ENCODE measurements at places on chromosomes 1 and 21.

DNA sequence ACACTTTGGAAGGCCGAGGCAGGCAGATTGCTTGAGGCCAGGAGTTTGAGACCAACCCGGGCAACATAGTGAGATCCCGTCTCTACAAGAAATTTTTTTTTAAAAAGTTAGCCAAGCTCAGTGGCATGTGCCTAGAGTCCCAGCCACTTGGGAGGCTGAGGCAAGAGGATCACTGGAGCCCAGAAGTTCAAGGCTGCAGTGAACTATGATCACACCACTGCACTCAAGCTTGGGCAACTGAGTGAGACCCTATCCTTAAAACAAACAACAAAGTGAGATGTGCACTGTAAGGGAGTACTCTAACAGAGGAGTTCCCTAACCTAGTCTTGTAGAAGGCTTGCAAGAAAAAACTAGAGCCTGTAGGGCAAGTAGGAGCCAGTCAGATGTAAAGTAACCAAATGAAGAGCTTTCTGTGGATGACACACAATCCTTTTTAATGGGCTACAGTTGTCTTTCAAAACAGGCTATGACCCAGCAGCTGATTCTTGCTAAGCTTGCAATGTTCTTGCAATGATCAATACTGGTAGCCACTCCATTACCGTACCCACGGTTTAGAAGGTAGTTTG, 38.0 kb upstream of the SRP9 start:
- DNase-seq: no peak

GRCh38 chr1:2821966-2822620, 20.6 kb upstream of the TTC34 start:
- peak; percentile 49 for DNase-seq

DNA sequence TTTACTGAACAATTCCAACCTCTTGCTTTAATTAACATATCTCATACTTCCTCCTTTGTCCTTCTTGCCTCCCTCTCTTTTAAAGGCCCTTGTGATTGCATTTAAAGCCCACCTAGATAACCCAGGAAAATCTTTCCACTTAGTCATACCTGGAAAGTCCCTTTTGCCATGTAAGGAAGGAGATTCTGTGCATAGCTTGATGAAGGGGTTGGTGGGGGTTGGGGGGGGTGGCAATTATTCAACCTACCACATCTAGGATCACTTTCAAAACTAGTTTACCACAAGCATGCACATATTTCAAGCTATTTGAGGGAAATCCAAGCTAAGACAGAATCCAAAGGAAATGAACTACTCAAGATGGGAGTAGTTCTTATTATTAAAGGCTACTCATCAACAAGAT, 249.1 kb upstream of the PTBP2 start:
- no peak for DNase-seq

DNA sequence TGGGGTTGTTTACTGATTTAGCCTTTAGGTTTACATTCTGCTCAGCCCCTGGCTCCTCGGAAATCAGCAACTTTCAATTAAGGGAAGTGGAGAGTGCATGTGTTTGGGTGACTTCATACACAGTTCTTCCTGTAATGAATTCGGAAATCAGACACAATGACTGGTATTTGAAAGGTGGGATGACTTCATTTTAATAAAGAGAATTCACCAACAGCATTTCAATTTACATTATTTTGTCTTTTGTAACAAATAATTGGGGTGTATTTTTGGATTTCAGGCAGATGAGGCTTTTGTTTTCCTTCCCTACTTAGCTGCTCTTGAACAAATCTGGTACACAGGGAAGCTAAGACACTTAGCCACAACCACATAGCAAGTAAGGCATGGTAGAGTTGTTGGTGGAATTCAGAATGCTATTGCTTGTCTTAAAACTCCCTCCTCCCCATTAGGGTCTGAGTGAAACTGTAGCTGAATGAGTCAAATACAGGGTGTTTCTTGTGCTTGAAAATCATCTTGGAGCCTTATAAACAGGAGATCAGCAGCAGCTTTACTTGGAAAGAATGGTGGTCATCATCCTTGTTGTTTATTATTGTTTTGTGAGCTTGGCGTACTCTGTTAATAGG, 917 bp downstream of the STX12 start:
- DNase-seq: no peak

- DNase-seq: no peak
Measured at GRCh38 chr21:33866826-33867225, 48.8 kb downstream of the ATP5PO start.

DNA sequence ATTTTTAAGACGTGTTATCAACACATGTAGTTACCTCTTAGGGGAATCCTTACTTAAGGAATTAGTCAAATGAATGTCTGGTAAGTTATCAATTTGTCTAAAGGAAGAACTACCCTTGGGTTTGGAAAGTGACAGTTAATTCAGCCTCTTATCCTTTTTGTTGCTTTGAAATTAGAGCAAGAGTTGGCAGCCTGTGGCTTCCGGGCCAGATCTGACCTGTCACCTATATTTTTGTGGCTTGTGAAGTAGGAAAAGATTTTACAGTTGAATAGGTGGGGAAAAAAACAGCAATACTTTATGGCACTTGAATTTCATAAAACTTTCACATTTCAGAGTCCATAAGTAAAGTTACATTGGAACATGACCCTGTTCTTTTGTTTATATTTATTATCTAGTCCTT, 5.5 kb downstream of the MRPS6 start:
- DNase-seq: no peak

DNA sequence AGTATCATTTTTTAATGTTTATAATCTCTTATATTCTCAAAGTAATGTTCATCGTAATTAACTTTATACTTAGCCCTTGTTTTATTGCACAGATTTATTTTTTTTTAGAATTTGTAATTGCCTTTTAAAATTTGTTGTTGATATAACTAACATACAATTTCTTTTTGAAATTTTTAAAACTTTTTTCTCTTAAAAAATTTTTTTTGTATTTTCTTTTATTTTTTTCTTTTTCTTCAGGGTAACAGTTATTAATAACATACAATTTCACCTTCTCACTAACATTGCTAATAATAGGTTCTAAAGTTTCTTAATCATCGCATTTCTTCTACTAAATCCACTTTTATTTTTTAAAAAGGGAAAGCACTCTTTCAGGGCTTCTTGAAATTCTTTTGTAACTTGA, 11.3 kb upstream of the VAMP4 start:
- DNase-seq: no peak

GRCh38 chr1:79945391-79945790, 938.9 kb upstream of the ADGRL4 start:
- no peak for DNase-seq

GRCh38 chr1:25803368-25803767, 3.4 kb downstream of the SELENON start:
- no peak for DNase-seq

DNA sequence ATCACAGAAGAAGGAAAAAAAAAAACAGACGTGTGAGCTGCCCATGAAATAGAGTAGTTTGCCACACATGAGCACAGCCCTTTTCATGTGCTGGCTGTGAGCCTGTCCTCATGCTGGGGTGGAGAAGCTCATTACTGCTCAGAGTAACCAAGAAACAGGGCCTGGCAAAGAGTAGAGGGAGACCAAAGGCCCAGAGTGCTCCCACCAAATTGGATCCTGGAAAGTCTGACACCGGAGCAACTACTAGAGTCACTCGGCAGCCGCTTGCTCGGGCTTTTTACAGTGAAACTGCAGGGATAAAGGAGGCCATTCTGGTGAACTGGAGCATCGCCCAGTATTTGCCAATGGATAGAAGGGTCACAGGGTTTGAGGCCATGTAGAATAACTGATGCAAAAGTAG, 64.4 kb upstream of the BARHL2 start:
- no peak for DNase-seq

DNA sequence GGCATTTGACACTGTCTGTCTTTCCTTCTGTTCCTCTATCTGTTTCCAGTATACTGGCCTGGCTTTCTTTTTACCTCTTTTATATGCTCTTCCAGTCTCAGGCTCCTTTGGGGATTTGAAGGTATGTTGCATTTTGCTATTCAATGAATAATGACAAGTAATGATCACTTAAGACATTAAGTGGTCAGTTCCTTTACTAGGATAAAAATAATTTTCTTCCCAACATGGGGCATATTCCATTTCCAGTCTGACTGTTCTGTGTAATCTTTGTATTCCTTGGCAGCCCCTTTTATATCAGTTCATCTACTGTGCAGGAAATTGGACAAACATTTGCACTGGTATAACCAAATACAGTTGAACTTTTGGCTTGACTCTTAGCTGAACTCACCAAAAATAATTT, 15.6 kb downstream of the METTL18 start:
- no peak for DNase-seq

GRCh38 chr1:213980906-213981305, 6.9 kb upstream of the PROX1 start:
- no peak for DNase-seq

DNA sequence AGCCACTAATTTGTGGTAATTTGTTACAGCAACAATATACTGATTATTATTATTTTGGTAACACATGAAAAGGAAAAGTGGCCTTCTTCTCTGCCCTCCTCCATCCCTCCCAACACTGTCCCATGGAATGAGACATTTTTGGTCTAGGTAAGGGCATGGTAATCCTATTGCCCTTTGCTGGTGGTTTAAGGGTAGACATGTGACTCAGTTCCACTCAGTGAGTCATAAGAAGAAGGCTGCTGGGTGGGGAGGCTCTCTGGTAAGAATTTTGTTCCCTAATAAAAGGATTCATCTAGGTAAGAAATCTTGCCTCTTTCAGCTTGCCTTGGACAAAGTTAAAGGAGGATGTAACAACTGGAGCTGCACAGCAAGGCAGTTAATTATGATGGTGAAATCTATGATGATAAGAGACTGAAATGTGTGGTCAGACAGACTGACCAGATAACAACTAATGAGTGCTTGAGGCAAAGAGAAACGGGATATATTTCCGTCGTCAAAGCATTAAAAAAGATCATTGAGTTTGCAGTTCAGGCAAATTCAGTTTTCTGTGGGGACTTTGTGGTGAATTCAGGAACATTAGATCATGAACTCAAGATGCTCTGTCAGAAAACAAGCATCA, 232.0 kb upstream of the KCNK2 start:
- DNase-seq: no peak

DNA sequence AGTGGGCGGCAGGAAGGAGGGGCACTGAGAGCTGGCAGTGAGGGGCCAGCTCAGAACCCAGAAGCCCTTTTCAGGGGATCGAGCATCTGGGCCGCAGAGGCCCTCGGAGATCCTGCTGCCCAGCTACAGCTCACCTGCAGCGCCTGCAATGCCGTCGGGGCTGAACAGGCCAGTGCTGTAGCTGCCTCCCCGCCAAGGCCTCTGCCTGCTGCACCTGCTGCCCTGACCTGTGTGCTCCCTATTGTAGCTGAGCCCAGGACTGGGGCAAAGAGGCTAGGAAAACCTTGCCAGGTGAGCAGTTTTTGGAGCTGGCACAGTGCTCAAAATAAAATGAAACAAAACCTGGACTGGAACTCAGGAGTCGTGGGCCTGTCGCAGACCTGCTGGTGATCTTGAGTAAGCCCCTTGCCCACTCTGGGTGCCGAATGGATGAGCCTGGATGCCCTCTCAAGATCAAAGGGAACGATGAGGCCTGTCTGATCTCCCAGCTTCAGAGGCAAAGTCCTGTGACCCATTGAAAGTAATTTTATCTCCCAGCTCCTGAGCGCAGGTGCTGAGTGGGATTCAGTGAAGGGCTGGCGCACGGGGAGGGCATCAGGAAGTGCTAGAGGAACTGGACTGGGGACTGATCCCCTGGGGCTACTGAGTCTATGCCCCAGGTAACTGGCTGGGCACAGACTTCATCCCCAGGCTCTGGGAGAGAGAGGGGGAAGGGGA, 154.6 kb downstream of the FOXD2 start:
- no peak for DNase-seq

DNA sequence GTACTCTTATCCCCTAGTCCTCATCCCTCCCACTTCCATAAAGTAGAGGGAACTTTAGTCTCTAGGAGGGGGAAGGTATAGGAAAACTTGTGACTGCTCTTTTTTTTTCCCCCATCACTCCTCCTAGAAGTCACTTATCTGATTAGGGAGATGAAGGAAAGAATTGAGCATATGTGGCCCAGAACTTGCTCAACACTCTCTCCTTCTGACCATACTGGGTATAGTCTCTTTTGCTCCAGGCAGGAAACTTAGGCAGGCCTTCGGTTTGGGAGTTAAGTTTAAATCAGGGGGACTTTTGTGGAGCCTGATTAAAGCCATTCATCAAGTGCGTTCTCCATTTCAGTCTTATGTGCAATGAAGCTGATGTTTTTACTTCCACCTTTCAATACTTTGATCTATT, 5.8 kb downstream of the UBE2U start:
- DNase-seq: no peak

GRCh38 chr21:28136656-28137255, 855.9 kb downstream of the LTN1 start:
- no peak for DNase-seq

- no peak for DNase-seq
Measured at GRCh38 chr1:221720545-221720944, 21.3 kb downstream of the DUSP10 start.

DNA sequence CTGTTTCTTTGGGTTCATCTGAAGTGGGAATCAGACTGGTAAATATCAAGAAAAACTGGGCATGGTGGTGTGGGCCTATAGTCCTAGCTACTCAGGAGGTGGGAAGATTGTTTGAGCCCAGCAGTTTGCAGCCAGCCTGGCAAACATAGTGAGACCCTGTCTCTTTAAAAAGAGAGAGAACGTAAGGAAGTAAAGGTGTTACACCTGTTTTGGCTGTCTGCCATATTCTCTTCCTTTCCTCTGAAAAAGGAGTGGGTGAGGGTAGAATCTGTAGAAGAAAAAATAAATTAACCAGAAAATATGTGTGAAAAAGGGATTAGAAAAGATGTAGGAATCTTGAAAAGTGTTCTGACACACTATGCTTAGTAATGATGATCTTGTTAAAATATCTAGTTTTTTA, 20.0 kb downstream of the AHCYL1 start:
- no peak for DNase-seq

DNA sequence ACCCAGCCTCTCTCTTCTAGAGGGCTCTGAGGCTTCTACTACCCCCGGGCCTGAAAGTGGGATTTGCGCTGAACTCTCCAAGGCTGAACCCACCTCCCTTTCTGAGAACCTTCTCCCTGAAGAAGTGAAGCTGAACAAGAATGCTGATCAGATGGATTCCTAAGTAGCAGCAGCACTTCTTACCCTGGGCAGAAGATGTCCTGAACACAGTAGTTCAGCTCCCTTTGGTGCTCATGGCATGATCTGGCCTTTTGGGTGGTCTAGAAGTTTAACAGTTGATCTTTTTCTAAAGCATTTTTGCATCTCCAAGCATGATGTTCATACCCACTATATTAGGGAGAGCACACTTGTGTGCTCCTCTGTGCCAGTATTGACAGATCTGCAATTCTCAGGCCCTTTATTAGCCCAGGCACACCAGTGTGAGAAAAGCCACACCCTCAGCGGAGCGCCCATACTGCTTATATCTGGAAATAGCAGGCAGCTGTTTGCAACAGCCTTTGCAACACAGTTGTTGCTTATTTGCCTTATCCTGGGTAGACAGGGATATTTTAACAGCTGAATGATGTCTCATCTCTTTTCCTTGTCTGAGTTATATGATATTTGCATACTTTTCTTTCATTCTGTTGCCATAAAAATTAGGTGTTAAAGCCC, 34.2 kb downstream of the CNN3 start:
- DNase-seq: no peak

GRCh38 chr1:240399381-240399780, 212.6 kb downstream of the GREM2 start:
- DNase-seq: no peak

Data from stimulated activated CD4-positive, alpha-beta T cell treated with anti-CD3 and anti-CD28 coated beads, TNF-alpha, amount 100 ng/mL, for 48 hours (primary cell).